Mesenteric fat pad (tissue), 1 donor: ENCODE measurements at places on chromosomes 1 and 21. TPM values are rescaled to one million over a fixed set of nuclear protein-coding genes. Genes with fewer than 3 reads are reported as not detected.

The DHCR24 gene
- total RNA-seq, result 115 TPM

The KCNJ15 gene
- 7.6 TPM for total RNA-seq

The OR2G6 gene
- not detected for total RNA-seq

The CNR2 gene
- not detected for total RNA-seq

The GSTM1 gene
- total RNA-seq, result not detected

The CGN gene
- 0.13 TPM for total RNA-seq

The LAD1 gene
- total RNA-seq, result 0.51 TPM

The SUSD4 gene
- total RNA-seq, result not detected

The CHIA gene
- not detected for total RNA-seq

The ADAM30 gene
- not detected for total RNA-seq

The PEAR1 gene
- total RNA-seq, result 17.7 TPM

The SMYD3 gene
- total RNA-seq, result 12.4 TPM

The PCAT6 gene
- total RNA-seq, result 1.2 TPM

The FAM3B gene
- total RNA-seq, result 0.90 TPM

The CYYR1 gene
- total RNA-seq, result 26.0 TPM
